ENCODE measurements at places on chromosomes 3 and 15.

DNA sequence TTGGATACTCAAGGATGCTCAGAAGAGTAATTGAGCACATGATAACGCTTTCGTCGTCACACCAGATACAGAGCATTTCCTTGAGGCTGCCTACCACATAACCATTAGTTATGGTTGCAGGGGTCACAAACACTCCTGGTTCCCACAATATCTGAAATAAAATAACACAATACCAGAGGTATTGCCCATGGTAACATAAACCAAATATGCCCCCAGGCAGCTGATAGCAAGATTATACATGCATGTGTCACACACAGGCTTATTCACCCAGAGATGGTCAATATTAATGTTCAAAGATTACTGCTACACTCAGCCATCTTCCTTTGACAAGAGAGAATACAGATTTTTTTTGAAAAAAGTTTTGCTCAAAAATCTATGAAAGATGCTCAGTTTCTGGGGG is 7.3 kb downstream of the RPL39L start:
- DNase-seq: no peak

DNA sequence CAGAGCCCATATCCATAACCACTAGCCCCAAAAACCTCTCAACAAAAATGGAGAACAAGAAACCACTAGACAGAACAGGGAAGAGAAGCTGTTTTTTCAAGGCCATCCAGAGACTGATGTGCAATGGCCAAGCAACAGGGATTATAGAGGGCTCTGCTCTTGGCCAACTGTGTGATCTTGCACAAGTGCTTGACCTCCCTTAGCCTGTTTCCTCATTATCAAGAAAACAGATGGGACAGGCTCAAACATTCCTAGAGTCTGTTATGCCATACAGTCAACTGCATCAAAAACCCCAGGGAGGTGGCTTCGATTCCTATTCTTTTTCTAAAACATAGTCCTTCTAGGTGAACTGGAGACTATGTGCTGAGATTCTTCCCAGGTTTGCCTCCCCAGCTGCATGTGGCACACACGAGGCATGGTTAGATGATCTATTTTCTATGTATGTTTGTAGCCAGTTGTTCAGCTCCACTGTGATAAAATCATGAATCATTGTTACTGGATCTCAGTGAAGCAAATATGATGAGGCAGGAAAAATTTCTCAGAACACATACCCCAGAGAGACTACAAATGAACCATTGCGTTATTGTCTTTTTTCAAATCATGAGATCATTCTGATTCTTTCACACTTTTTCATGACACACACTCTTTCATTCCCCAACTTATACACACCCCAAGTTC is 132.9 kb upstream of the TGFBR2 start:
- DNase-seq: no peak

DNA sequence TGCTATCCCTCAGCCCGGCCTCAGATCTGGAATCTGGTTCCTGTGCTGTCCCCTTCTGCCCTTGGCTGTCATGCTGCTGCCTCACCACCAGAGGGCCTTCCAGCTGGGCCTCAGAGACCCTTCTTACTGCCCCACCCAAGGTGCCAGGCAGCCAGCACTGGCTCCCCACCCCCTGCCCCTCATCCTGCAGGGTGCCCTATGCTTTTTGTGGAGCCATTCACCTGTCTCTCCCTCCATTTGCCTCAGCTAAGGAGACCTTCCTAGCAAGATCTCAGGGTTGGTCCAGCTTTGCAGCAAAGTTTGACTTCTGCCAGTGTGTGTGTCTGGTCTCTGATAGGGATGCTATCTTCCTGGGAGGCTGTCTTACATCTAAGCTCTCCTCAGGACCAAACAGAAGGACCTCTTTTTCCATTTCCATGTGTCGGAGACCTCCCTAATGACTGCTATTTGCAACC is 1.9 kb upstream of the VWA5B2 start:
- DNase-seq: no peak

DNA sequence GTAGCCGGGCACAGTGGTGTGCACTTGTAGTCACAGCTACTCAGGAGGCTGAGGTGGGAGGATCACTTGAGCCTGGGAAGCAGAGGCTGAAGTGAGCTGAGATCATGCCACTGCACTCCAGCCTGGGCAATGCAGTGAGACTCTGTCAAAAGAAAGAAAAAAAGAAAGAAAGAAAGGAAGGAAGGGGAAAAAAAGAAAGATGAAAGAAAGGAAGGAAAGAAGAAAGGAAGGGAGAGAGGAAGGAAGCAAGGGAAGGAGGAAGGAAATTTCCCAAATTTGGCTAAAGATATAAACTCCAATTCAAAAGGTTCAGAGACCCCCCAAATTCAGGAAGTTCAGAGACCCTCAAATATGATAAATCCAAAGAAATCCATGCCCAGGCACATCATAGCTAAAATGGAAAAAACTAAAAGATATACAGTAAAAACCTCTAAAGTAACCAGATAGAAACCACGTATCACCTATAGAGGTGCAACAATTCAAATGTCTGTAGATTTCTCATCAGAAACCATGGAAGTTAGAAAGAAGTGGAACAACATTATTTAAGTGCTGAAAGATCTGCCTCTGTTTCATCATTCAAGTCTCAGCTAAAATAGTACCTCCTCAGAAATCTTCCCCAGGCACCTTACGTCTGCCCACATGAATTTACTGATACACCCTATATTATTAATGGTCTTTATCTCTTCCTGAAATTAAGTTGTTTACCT is 10.7 kb downstream of the DET1 start:
- no peak for DNase-seq

GRCh38 chr3:103319912-103320311 is 885.1 kb downstream of the ZPLD1 start:
- DNase-seq: no peak

- DNase-seq: no peak
Observed at GRCh38 chr3:132064114-132064513, 29.3 kb upstream of the CPNE4 start.

DNA sequence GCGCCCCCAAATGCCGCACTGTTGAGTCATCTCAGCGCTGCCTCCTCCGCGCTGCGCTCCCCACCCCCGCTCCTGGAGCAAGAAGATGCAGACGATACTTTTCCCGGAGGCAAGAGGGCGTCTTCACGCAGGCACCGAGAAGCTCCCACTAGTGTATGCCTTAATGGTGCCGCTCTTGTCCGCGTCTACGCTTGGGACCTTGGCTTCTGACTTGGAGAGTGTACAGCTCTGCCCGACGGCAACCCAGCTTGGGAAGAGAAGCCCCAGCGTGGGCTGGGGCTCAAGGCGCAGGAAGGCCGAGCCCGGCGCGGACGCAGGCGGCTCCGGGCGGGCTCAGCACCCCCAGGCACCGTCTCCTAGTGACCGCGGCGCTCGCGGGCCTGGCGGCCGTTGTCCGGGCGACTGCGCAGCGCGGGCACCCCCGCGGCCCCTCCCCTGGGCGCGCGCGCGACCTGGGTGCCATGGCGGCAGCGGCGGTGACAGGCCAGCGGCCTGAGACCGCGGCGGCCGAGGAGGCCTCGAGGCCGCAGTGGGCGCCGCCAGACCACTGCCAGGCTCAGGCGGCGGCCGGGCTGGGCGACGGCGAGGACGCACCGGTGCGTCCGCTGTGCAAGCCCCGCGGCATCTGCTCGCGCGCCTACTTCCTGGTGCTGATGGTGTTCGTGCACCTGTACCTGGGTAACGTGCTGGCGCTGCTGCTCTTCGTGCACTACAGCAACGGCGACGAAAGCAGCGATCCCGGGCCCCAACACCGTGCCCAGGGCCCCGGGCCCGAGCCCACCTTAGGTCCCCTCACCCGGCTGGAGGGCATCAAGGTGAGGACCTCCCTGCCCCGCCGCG is at the start of gene P4HTM:
P4HTM (plus strand) TSS at position 446 of the 840 bp plus-strand sequence; CDS start at position 462, 16 bp downstream.
- no peak for DNase-seq

DNA sequence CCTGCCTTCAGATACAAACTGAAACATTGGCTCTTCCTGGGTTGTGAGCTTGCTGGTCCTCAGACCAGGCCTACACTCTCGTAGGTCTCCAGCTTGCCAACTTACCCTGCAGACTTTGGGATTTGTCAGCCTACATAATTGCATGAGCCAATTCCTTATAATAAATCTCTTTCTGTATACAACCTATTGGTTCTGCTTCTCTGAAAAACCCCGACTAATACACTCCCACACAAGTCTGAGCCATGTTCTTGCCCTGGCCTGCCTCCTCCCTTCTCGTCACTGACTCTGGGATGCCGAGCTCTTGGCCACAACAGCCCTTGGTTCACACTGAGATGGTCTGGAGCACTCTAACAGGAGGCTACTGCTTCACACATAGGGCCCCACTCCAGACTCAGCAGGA is 9.5 kb downstream of the CYP19A1 start:
- no peak for DNase-seq

- DNase-seq: no peak
Observed at GRCh38 chr15:61517776-61518175, 288.7 kb upstream of the RORA start.

All from NCI-H1417 treated with DMSO at 0.1 percent for 48 hours (cell line).